ENCODE measurements at places on chromosomes 1 and 21.

DNA sequence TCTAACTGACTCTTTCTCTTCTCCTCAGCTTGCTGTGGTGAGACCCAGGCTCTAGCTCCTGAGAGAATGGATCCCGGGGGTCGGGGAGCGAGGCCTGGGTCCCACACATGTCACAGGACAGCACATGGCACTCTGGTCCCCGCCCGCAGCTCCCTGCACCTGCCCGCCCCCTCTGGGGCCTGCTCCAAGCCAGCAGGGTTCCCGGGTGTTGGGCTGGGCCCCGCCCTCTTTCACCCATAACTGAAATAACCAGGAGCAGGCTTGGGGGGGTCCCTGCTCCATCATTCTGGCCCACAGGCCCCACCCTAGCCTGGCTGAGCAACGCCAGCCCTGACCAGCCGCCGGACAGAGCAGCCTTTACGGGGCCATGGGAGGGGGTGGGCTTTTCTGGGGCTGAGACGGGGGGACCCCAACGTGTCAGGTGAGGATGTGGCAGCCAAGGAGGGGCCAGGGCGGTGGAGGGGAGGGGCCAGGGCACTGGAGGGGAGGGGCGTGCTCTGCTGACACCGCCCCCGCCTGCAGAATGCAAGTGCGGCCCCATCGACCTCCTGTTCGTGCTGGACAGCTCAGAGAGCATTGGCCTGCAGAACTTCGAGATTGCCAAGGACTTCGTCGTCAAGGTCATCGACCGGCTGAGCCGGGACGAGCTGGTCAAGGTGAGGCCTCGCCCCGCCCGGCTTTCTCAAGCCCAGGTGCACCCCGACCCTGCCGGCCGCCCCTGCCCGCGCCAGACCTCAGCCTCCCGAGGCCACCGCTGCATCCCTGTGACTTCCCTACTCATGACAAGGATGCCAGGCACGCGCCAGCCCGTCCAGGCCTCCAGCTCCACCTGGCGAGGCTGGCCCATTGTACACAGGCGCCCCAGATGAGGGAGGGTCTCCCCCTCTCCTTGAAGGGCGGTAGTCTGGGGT is 19.4 kb downstream of the COL6A1 start:
- H3K36me3 ChIP-seq: no peaks in the 10 kb centered on the region
- no peak overlapping the region for H3K4me3 ChIP-seq
- H3K4me1 ChIP-seq: no peaks in the 10 kb centered on the region
- H3K27me3 ChIP-seq: no peaks in the 10 kb centered on the region

DNA sequence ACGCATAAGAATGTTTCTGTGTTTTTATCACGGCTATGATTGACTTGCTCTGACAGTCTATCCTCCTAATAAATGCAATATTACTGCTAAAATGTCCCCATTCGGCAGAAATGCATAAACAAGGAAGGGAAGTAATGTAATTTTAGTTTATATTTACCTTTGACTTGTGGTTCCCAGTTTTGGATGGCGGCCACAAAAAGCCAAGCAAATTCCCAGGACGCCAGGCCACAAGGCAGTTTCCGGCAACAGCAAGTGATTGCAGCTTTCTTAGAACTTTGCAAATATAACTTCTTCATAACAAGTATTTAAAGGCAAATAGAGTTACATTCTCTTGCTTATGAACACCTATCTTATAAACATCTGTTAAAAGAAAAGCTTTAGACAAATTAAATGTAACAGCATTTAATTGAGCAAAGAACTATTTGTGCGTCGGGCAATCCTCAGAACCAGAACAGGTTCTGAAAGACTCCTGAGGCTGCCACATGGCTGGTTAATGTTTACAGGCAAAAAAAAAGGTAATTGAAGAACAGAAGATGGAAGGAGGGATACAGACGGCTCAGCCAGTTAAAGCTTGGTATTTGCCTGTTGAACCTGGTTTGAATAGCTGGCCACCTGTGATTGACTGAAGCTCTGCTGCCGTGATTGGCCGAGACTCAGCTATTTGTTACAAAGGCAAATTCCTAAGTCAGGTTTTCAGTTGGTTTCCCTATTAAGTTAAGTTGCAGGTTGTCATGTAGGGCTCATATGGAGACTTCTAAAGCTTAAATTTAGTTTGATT is 80.8 kb downstream of the C21orf91 start:
- H3K4me1 ChIP-seq: no peaks in the 10 kb centered on the region
- DNase-seq: no peak
- no peaks in the 10 kb centered on the region for H3K36me3 ChIP-seq
- no peak overlapping the region for H3K27ac ChIP-seq

GRCh38 chr1:66336641-66336990 is 197.3 kb upstream of the SGIP1 start:
- peak overlapping the region; percentile 85 for H3K4me3 ChIP-seq
- peak overlapping the region; percentile 93 for H3K27ac ChIP-seq
- peaks cover 8% of the 10 kb centered on the region for H3K36me3 ChIP-seq
- no peak for DNase-seq

DNA sequence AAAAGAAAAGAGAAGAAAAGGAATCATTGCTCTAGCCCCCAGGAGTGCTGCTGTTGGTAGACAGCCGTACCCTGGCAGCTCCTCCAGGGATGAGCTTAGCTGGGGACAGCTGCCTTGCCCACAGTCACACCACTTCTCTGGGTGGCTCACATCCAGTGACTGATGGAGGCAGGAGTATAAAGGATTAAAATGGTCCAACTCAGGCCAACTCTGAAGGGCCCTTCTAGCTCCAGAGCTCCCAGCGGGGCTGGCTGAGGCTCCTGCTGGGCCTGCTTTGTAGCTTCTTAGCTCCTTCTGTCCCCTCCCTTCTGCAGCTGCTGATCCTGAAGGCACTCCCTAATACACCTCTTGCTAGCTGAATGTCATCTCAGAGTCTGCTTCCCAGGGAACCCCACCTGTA is 4.4 kb downstream of the CITED4 start:
- H3K27me3 ChIP-seq: no peaks in the 10 kb centered on the region
- no peaks in the 10 kb centered on the region for H3K36me3 ChIP-seq
- DNase-seq: no peak
- H3K4me3 ChIP-seq: no peak overlapping the region
- H3K27ac ChIP-seq: no peak overlapping the region

- H3K27me3 ChIP-seq: no peaks in the 10 kb centered on the region
- peaks cover 75% of the 10 kb centered on the region for H3K36me3 ChIP-seq
- H3K4me3 ChIP-seq: no peak overlapping the region
Measured at GRCh38 chr1:156809711-156810366, 6.8 kb downstream of the SH2D2A start.

DNA sequence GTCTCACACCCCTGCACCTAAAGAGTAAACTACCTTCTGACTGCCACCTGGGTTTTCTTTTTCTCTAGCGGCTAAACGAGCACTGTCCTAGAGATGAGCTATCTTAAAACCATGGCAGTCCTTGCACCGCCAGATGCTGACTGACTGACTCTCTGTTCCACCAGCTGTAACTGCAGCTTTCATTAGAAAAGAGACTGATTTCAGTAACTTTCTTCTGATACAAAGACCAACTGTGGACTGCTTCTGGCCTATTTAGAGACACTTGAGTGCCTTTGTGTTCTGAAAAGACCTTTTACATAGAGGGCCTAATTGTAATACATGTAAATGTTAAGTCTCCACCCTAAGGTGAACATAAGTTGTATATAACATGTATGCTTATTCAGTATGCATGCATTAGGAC is 152.5 kb downstream of the DISC1 start:
- H3K4me1 ChIP-seq: no peaks in the 10 kb centered on the region
- no peak overlapping the region for H3K4me3 ChIP-seq
- H3K27me3 ChIP-seq: no peaks in the 10 kb centered on the region
- H3K36me3 ChIP-seq: peaks cover 3% of the 10 kb centered on the region
- no peak overlapping the region for H3K27ac ChIP-seq

GRCh38 chr1:8412183-8412831 is 94.4 kb downstream of the SLC45A1 start:
- no peaks in the 10 kb centered on the region for H3K27me3 ChIP-seq
- no peak overlapping the region for H3K4me3 ChIP-seq
- H3K4me1 ChIP-seq: peaks cover 66% of the 10 kb centered on the region
- H3K27ac ChIP-seq: no peak overlapping the region
- DNase-seq: no peak
- H3K36me3 ChIP-seq: peaks cover 72% of the 10 kb centered on the region

- H3K27me3 ChIP-seq: no peaks in the 10 kb centered on the region
- H3K27ac ChIP-seq: no peak overlapping the region
- H3K4me3 ChIP-seq: no peak overlapping the region
- H3K4me1 ChIP-seq: peaks cover 9% of the 10 kb centered on the region
- no peak for DNase-seq
Measured at GRCh38 chr1:183576537-183576936, 13.7 kb downstream of the NCF2 start.

DNA sequence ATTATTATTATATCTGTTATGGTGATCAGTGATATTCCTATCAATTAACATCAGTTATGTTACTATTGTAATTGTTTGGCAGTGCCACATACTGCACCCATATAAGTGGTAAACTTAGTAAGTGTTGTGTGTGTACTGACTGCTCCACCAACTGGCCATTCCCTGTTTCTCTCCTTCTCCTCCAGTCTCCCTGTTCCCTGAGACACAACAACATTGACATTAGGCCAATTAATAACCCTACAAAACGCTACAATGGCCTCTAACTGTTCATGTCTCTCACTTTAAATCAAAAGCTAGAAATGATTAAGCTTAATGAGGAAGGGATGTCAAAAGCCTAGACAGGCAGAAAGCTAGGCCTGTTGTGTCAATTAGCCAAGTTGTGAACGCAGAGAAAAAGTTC is 6.6 kb upstream of the THRAP3 start:
- H3K27me3 ChIP-seq: no peaks in the 10 kb centered on the region
- H3K4me1 ChIP-seq: peaks cover 4% of the 10 kb centered on the region
- DNase-seq: no peak
- H3K27ac ChIP-seq: no peak overlapping the region
- no peak overlapping the region for H3K4me3 ChIP-seq
- H3K36me3 ChIP-seq: no peaks in the 10 kb centered on the region

GRCh38 chr1:47658161-47658920 is 220.5 kb downstream of the FOXD2 start:
- H3K36me3 ChIP-seq: no peaks in the 10 kb centered on the region
- no peak overlapping the region for H3K27ac ChIP-seq
- no peak overlapping the region for H3K4me3 ChIP-seq
- no peaks in the 10 kb centered on the region for H3K27me3 ChIP-seq
- no peak for DNase-seq

GRCh38 chr1:37761416-37762095 is 3.4 kb downstream of the EPHA10 start:
- peaks cover 13% of the 10 kb centered on the region for H3K4me1 ChIP-seq
- no peak overlapping the region for H3K27ac ChIP-seq
- DNase-seq: no peak
- H3K27me3 ChIP-seq: peaks cover 51% of the 10 kb centered on the region

DNA sequence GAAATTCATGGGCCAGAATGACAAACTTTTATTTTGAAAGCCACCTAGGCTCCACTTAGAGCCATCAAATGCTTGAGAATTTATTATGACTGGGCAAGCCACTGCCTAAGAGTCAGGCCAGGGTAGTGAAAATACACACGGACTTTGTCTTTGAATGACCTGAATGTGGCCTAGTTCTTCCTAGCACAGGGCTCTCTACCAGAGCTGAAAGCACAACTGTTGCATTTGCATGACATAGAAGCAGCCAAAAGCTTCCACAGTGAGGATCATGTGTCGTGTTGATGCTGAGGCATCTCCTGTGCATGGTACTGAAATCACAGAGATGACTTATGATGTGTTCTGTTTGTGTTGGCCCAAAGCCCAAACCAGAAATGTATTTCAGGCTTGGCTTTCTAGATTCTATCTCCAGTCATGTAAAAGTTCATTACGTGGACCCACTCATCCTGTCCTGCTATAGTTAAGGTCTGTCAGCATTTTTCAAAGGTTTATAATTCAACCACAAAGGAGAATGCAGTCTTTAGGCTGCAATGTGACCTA is 164.0 kb upstream of the UBE2U start:
- no peak overlapping the region for H3K4me3 ChIP-seq
- no peaks in the 10 kb centered on the region for H3K4me1 ChIP-seq
- H3K27ac ChIP-seq: no peak overlapping the region

DNA sequence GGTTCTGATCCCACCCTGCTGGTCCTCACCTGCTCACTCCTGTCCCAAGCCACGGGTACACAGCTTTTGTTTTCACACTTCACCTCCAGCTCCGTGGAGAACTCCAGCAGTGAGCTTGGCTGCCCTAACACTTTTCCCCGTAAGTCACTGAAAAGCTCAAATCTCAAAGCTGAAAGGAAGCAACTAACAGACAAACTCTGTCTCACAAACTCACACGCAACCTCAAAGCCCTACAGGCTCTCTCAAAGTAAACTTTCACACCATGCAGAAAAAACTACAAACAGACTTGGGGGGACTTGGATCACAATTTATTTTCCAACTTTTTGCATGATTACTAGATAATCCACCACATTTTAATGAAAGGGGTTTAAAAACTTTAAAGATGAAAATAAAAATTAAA is 88.3 kb downstream of the AK5 start:
- no peak overlapping the region for H3K4me3 ChIP-seq
- no peak overlapping the region for H3K27ac ChIP-seq
- H3K36me3 ChIP-seq: no peaks in the 10 kb centered on the region
- H3K27me3 ChIP-seq: no peaks in the 10 kb centered on the region
- H3K4me1 ChIP-seq: peaks cover 6% of the 10 kb centered on the region

GRCh38 chr1:181680332-181680731 is 197.0 kb downstream of the CACNA1E start:
- H3K4me3 ChIP-seq: no peak overlapping the region
- no peaks in the 10 kb centered on the region for H3K36me3 ChIP-seq
- DNase-seq: no peak
- no peaks in the 10 kb centered on the region for H3K4me1 ChIP-seq
- peaks cover 9% of the 10 kb centered on the region for H3K27me3 ChIP-seq
- H3K27ac ChIP-seq: no peak overlapping the region

- H3K27me3 ChIP-seq: no peaks in the 10 kb centered on the region
- H3K36me3 ChIP-seq: peaks cover 11% of the 10 kb centered on the region
- peak; percentile 57 for DNase-seq
- H3K4me3 ChIP-seq: peak overlapping the region; percentile 57
- H3K4me1 ChIP-seq: peaks cover 69% of the 10 kb centered on the region
Measured at GRCh38 chr1:8424539-8425116, 106.7 kb downstream of the SLC45A1 start.

GRCh38 chr1:68370101-68370915 is 79.4 kb downstream of the RPE65 start:
- DNase-seq: no peak
- H3K27ac ChIP-seq: no peak overlapping the region
- no peak overlapping the region for H3K4me3 ChIP-seq
- no peaks in the 10 kb centered on the region for H3K36me3 ChIP-seq

DNA sequence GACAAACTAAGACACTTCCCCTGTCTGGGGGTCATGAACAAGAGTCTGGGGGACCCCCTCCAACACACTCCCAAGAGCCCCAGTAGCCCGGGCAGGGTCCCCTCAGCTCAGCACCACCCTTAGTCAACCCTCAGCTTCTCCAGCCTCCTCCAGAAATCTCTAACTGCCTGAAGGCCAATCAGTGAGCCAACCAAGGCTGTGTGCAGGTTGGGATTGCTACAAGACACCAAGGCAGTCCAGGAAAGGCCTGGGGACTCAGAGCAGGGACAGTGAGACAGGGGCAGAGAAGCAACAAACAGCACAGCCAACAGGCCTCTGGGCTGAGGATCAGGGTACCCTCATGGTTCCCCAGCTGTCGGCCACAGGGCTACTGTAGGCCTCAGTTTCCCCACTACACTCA is 13.3 kb downstream of the SMIM12 start:
- H3K4me1 ChIP-seq: no peaks in the 10 kb centered on the region
- H3K27ac ChIP-seq: no peak overlapping the region
- no peaks in the 10 kb centered on the region for H3K27me3 ChIP-seq
- H3K4me3 ChIP-seq: no peak overlapping the region
